Fibroblast of skin of left quadriceps (primary cell): ENCODE measurements at places on chromosomes 11 and 22.

DNA sequence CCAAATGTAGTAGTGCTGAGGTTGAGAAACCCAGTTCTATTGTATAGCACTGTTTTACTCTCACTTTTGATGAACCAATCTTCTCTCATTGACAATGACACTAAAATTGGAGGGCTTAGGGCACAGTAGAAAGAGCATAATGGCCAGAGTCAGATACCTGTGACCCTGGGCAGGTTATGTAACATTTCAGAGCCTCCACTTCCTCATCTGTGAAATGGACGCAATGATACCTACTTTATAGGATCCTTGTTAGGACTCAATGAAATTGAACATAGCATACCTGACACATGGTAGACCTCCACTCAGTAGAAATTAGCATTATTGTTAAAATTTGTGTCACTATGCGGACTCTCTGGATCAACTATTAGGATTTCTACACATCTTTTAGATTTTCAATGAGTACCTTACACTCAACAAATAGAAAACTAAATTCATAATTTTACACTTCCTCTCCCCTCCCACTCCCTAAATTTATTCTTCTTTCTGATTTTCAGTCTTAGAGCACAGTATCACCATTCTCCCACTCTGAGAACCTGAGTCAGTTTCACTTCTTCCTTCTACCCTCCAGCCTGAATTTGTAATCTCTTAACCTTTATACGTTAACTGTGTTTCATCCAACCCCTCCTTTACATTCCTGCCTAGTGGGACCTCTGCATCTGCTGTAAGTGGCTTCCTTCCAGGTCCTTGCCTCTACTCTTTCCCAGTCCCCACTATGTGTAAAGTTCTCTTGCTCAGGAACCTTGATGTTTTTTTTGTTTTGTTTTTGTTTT lies 78.3 kb downstream of the MICAL2 start:
- DNase-seq, result no peak

GRCh38 chr11:85672105-85672902 lies 7.4 kb upstream of the CREBZF start:
- DNase-seq, result no peak

DNA sequence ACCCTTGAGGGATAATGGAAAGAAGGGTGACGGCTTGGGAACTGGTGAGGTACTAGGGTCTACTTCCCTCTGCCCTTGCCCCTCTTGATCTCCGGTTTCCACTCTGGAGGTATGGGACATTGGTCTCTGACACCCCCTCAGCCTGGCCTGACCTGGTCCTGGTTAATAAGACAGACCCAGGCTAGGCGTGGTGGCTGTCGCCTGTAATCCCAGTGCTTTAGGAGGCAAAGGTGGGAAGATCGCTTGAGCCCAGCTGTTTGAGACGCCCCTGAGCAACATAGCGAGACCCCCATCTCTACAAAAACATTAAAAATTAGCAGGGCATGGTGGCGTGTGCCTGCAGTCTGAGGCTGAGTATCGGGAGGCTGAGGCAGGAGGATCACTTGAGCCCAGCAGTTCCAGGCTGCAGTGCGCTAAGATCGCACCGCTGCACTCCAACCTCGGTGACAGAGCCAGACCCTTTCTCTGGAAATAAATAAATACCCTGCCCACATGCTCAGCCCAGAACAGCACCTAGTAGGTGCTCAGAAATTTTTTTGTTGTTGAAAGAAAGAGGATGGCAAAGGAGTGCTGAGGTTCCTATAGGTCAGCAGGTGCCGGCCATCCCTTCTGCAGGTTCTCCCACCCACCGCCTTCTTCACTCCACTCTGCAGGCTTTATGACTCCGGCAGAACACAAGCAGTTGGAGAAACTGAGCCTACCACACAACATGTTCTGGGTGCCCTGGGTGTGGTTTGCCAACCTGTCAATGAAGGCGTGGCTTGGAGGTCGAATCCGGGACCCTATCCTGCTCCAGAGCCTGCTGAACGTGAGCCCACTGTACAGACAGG lies 6.3 kb downstream of the BEST1 start:
- DNase-seq, result no peak

DNA sequence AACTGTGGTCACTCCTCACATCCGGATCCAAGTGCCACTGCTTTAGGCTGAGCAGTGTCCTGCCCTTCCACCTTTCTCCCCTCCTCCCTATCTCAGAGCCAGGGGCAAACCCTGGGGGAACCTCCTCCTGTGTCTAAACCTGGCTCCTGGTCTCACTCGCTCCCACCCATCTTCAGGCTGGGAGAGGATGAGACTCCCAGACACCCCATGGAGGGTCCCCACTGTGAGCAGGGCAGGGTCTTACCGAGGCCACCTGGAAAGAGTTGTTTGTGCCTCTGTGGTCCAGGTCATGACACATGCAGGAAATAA lies 93.6 kb downstream of the PDE2A start:
- DNase-seq, result no peak

DNA sequence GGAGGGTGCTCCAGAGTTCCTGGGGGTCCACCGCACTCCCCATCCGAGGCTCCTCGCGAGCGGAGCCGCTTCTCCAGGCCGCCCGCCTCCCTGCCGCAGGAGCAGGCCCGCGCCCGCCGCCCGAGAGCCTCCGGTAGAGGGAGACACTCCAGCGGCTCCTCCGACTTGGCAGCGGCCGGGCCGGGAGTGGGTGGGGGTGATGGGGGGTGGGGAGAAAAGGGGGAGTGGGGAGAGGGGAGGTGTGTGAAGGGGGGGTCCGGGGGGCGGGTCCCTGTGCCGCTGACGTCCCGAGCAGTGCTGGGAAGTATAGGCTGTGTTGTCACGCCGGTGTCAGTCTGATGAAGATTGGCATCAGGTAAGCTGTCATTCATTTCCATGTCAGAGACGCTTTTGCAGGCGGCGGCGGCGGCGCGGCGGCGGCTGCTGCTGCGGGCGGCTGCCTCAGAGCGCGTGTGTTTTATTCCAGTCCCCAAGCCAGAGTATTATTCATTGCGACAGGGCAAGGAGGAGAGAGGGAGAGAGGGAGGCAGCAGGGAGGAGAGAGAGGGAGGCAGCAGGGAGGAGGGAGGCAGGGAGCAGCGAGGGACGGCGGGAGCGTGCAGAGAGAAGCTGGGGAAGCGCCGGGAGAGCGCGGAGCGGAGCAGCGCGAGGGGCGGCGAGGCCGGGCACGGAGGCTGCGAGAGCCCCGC lies at the start of gene PKNOX2:
Gene PKNOX2, plus strand, starts transcription at position 330 of the 689 bp plus-strand sequence. CDS start 186,555 bp downstream, outside the sequence.
- DNase-seq, result no peak

GRCh38 chr11:119295178-119295577 lies 21.8 kb downstream of the MCAM start:
- no peak for DNase-seq
